Adrenal gland (tissue), 19 donors: ENCODE measurements at places on chromosomes 16 and 17. TPM values are rescaled to one million over a fixed set of nuclear protein-coding genes. Genes with fewer than 3 reads are reported as not detected.

DNA sequence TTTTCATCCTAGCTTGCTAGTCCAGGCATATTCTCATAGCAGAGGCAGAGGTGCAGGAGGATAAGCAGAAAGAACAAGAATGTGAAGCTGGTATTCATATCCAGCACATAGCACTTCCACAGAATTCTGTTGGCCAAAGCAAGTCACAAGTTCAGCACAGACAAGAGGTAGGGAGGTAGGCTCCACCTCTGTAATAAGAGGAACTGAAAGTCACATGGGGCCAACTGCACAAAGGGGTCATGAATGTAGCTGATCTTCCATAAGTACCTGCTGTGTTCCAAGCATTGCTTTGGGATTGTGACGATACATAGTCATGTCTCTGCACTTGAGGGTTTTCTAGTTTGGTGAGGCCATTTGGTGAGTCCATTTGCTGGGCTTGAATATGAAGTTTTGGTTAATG is 110.8 kb upstream of the MPHOSPH6 start:
- no peak for DNase-seq

- DNase-seq, result no peak
Observed at GRCh38 chr17:4600563-4600962, 16.2 kb downstream of the SMTNL2 start.

DNA sequence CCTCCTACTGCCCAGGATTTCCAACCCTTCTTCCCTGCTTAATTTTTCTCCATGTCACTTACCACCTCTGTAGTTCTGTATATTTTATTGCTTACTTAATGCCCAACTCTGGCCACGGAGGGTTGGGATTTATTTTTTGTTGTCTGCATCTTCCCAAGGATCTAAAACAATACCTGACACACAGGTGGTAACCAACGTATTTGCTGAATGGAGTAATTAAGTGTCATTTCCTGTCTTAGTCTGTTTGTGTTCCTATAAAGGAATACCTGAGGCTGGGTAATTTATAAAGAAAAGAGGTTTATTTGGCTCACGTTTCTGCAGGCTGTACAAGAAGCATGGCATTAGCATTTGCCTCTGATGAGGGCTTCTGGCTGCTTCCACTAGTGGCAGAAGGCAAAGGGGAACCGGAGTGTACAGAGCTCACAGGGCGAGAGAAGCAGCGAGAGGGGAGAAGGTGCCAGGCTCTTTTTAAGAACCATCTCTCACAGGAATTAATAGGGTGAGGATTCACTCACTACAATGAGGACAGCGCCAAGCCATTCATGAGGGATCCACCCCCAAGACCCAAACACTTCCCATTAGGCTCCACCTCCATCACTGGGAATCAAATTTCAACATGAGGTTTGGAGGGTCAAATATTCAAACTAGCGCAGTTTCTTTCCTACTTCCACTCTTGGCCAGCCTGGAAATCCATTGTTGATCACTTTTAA is 44.8 kb downstream of the ERN1 start:
- DNase-seq, result no peak

DNA sequence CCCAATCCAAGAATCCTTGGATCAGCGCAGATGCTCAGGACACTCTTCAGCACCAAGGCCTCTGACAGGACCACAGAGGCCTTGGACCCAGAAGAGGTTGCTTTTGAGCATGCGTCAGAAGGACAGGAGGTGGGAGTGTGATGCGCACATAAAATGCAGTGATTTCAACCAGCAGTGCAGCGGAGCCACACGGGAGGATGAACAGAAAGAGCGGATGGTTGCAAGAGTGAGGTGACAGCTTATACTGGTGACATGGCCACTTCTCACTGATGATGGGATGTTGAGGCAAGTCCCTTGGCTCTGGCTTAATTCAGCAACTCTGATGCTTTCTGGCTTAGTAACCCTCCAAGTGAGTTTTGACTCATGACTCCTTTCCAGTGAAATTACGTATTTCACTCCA is 25.2 kb upstream of the ERN1 start:
- peak; percentile 42 for DNase-seq

GRCh38 chr17:78889531-78889930 is 13.5 kb downstream of the CEP295NL start:
- DNase-seq, result no peak

- DNase-seq, result no peak
Observed at GRCh38 chr16:75064403-75065148, 52.0 kb downstream of the LDHD start.

- no peak for DNase-seq
Observed at GRCh38 chr17:57544401-57544800, 200.7 kb downstream of the CCDC182 start.

GRCh38 chr16:87710887-87711286 is 54.9 kb downstream of the KLHDC4 start:
- no peak for DNase-seq

KIF2B gene
- total RNA-seq, result not detected

MT1A gene
- 85.1 TPM for total RNA-seq

SLC38A8 gene
- total RNA-seq, result 1.3 TPM
